ENCODE measurements at places on chromosomes 4 and X.

GRCh38 chr4:99723612-99724011, 66.0 kb upstream of the C4orf54 start:
- peak; percentile 18 for DNase-seq

DNA sequence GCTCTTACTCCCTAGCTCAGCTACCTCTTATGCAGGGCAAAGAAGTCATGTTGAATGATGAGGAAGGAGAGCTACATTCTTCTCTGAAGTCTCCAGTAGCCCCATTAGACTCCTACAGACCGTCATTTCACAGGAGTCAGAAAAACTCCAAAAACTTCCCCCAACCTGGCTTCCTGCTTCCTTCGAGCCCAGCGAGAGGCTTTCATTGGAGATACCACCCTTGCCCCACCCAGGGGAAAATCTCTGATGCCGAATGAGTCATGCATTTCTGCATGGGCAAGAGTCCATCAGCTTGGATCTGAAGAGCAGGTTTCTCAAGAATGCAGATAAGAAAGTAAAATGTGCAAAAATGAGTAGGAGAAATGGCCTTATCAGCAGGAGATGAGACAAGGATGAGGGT, 53.0 kb downstream of the ARSF start:
- DNase-seq: no peak

DNA sequence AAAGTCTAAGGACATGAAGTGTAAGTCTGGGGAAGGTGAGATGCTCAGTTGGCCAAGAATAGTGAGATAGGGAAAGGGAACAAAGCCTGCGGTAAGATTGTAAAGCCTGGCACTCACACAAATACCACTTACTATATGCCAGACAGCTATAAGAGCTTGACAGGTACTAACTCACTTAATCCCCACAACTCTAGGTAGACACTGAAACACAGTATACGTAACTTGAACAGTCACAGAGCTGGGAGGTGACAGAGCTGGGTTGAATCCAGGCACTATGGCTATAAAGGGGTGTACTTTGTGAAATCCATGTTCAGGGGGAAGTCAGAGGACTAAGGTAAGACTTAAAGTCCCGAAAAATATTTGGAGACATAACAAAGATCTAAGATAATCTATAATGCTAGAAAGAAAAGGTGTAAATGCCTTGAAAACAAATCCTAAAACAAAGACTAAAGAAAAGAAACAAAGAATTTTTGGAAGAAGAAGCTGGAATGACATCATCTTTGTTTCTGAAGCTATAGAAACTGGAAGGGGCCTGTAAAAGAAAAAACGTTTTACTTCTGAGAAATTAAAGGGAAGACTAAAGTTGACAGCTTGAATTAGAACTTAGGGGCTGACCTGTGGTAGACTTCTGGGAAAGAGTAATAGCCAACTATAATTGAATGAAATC, 172.5 kb downstream of the PPP3CA start:
- no peak for DNase-seq

GRCh38 chr4:82739287-82740190, 59.1 kb downstream of the SCD5 start:
- DNase-seq: no peak

GRCh38 chrX:68686097-68686977, 38.9 kb downstream of the STARD8 start:
- DNase-seq: no peak

- no peak for DNase-seq
These were observed 391.1 kb downstream of the STIM2 start for GRCh38 chr4:27251771-27252170.

GRCh38 chrX:48511560-48511959, 2.8 kb downstream of the PORCN start:
- no peak for DNase-seq

GRCh38 chr4:67580577-67580976, 22.1 kb downstream of the STAP1 start:
- DNase-seq: no peak

DNA sequence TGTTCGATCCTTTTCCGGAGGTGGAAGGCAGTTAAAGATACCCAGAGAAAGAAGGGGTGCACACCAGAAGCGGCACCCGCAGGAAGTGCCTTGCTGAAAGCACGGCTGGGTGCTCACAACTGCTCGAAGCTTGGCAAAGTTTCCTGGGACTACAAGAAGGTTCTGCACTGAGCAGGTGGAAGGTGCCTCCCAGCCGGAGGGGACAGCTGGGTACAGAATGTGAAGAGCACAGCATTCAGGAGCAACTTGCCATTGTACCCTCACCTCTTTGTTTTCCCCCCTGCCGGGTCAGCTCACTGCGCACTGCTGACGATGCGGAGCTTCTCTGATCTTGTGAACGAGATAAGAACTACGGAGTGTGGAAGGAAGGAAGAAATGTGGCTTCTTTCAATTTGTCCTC, 289.2 kb downstream of the FBXW7 start:
- DNase-seq: no peak

DNA sequence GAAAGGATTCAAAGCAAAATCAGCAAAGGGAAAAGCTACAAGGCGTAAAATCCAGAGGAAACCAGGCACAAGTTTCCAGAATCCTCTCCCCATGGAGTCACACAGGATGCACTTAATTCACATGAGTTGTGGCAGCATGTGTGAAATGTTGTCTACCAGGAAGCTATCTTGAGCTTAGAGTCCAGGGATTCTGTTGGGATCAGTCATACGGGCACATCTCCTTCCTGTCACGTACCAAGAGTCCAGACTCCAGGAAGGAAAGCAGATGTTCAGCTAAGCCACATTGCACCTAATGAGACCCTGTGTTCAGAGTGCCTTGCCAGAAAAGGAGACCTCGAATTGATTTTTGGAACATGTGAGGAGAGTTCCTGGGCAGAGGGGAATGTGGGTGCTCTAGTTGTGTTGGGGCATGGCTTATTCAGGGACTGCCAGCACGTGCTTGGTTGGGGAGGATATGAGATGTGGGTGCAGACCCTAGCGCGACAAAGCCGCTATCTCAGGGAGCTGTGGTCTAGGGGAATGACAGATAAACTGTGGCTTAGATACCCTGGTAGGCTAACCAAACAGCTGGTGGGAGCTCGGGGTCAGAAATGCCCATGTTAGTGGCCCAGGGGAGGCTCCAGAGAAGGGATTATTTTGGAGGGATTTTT, 70.0 kb downstream of the EVC start:
- peak; percentile 77 for DNase-seq

DNA sequence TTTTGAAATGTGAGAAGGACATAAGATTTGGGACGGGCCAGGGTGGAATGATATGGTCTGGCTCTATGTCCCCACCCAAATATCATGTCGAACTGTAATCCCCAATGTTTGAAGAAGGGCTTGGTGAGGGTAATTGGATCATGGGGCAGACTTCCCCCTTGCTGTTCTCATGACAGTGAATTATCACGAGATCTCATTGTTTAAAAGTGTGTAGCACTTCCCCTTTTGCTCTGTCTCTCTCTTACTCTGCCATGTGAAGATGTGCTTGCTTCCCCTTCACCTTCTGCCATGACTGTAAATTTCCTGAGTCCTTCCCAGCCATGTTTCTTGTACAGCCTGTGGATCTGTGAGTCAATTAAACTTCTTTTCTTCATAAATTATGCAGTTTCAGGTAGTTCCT, 17.5 kb downstream of the MTMR8 start:
- DNase-seq: no peak

Measured in GM04504 (cell line).